Activated T-helper 17 cell treated with anti-CD3 and anti-CD28 coated beads, Interleukin-2, amount 50 U/mL, for 72 hours (primary cell): ENCODE measurements at places on chromosomes 12 and 14.

GRCh38 chr12:34335819-34336262, 313.5 kb downstream of the ALG10 start:
- no peak for ATAC-seq

DNA sequence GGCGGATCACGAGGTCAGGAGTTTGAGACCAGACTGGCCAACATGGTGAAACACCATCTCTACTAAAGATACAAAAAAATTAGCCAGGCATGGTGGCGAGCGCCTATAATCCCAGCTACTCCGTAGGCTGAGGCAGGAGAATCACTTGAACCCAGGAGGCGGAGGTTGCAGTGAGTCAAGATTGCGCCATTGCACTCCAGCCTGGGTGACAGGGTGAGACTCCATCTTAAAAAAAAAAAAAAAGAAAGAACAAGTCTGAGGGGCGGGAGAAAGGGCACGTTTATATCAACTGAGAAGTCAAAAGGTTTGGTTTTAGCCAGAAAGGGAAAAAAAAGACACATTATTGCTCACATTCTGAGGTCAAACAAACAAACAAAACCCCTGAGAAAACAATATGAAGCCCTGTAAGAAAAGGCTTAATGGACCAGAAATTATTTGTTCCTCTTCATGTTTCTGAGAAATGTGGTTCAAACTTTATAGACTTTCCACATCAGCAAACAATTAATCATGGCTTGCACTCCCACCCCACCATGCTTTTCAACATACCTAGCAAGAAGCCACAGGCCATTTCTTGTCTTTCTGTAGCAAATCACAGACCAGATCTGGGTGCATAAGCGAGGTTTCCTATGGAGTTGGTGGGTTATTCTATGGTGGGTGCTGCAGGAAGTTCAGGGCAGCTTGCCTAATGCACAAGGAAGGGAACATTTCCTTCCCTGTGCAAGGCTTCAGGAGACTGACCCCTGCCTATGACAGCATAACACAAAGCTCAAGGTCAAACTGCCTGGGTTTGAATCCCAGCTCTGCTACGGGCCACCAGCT, 80.1 kb downstream of the SSPN start:
- ATAC-seq, result no peak

- no peak for ATAC-seq
These were observed 104.1 kb downstream of the ANO2 start for GRCh38 chr12:5840944-5841343.

GRCh38 chr14:54804538-54805041, 98.0 kb downstream of the GCH1 start:
- ATAC-seq, result no peak

GRCh38 chr12:87924149-87924548, 105.1 kb downstream of the C12orf50 start:
- no peak for ATAC-seq

GRCh38 chr12:31106101-31106803, 32.6 kb downstream of the DDX11 start:
- no peak for ATAC-seq

- ATAC-seq, result no peak
These were observed 54.9 kb downstream of the ATF7 start for GRCh38 chr12:53571295-53571694.

DNA sequence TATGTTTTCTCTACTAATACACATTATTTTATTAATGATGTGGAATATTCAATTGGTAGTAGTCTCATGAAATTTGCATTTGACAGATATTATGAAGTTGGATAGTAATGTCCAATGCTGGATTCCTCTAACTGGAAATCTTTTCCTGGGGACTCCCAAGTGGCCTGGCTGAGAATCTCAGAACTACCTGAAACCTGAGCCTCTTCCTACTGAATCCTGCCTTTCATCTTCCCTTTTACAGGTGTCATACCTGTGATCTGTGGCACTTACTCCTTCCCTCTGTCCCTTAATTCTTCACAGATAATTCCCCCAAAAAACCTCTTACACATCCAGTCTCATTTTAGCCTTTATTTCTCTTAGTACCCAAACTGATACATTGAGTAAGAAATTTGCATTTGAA, 89.7 kb upstream of the MYF6 start:
- no peak for ATAC-seq

GRCh38 chr12:79987731-79988130, 52.8 kb upstream of the PPP1R12A start:
- no peak for ATAC-seq

DNA sequence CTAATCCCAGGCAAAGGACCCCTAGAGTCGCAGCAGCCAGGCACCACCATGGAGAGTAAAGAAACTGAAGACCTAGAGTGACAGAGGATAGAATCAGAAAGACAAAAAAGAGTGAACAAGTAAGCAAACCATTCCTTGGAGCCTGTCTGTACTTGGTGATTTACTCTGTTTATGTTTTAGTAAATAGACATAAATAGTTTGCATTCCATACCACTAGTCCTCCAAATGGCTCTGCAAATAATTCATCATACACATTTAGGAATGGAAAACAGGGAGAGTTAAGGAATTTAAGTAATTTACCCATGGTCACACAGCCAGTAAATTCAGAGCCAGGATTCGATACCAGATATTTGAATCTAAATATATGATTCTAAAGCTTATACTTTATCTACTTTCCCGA, 2.8 kb downstream of the OLR1 start:
- ATAC-seq, result no peak

GRCh38 chr12:43285159-43285598, 266.8 kb downstream of the ADAMTS20 start:
- no peak for ATAC-seq

GRCh38 chr14:70563869-70564268, 29.1 kb upstream of the ADAM20 start:
- no peak for ATAC-seq

DNA sequence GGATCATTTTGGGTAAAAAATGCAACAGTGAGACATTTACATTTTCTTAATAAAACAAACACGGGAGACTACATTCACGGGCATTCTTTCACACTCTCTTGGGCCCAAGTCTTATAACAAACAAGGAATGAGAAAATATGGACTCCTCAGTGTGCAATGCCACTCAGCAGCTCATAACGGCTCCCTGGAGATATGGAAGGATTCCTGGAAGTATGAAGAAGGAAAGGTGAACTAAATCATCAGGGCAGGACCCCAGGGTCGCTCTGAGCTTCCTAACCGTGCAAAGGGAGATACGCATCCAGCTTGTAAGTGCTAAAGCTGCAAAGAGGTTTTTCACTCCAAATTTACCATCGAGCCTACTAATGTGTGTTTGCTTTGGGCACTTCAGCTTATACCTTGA, 33.5 kb upstream of the CCDC91 start:
- no peak for ATAC-seq

DNA sequence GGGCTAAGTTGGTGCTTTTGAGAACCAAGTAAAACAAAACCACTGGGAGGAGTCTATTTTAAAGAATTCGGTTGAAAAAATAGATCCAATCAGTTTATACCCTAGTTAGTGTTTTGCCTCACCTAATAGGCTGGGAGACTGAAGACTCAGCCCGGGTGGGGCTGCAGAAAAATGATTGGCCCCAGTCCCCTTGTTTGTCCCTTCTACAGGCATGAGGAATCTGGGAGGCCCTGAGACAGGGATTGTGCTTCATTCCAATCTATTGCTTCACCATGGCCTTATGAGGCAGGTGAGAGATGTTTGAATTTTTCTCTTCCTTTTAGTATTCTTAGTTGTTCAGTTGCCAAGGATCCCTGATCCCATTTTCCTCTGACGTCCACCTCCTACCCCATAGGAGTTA, 1.8 kb upstream of the RAB5B start:
- no peak for ATAC-seq

- peak; percentile 74 for ATAC-seq
These were observed 391.4 kb downstream of the FUT8 start for GRCh38 chr14:65803885-65804284.

DNA sequence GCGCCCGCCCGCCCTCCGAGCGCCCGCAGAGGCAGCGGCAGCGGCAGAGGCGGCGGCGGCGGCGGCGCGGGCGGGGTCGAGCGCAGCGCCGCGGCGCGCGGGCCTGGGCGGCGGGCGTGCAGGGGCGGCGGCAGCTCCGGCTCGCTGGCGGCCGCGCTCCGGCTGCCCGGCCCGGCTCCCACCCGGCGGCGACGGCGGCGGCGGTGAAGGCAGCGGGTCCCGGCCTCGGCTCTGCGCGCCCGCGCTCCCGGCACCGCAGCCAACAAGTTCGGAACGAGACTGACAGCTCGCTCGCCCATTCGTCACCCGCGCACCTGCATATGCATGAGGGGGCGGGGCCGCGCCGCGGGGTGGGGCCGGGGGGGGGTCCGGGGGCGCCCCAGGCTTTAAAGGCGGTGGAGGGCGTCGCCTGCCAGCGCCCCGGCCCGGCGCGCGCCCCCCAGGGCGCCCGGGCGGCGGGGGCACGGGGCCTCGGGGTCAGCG, at the start of gene JAG2:
JAG2 (minus strand) TSS at position 281 of the 483 bp plus-strand sequence. CDS start 356 bp downstream, outside the sequence.
- peak; percentile 43 for ATAC-seq

DNA sequence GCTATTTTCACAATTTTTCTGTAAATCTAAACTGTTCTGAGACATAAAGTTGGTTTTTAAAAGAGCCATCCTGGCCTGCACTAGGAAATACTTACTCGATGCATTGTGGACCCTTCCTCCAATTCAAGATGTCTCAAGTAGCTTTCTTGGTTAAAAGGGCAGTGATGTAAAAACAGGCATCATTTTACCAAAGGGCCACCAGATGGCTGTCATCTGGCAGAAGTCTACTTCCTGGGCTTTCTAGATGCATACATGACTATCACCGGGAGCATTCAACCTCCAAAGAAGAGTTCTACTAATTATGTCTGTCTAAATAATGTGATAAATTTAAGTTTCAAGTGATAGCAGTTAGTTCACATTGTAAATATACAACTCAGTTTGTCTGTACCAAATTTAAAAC, 96.8 kb upstream of the FRMD6 start:
- ATAC-seq, result no peak

DNA sequence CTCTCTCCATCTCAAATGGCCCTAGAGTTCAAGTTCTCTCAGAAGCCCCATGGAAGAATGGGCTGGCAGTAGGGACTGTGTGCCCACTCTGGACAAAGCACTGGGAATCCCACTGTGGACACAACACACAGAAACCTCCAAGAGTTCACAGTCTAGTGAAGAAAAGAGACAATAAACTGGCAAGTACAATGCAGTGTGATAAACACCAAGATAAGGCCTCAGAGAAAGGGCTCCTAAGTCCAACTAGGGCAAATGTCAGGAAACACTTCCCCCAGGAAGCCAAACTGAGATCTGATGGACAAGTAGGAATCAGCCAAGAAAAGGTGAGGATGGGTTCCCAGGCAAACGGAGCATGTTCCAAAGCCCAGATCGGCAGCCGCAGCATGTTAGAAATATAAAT, 5.4 kb downstream of the VSIG10 start:
- no peak for ATAC-seq

- no peak for ATAC-seq
These were observed 62.4 kb downstream of the TMX1 start for GRCh38 chr14:51302295-51303030.

GRCh38 chr12:108449478-108449877, 65.6 kb upstream of the FICD start:
- no peak for ATAC-seq

DNA sequence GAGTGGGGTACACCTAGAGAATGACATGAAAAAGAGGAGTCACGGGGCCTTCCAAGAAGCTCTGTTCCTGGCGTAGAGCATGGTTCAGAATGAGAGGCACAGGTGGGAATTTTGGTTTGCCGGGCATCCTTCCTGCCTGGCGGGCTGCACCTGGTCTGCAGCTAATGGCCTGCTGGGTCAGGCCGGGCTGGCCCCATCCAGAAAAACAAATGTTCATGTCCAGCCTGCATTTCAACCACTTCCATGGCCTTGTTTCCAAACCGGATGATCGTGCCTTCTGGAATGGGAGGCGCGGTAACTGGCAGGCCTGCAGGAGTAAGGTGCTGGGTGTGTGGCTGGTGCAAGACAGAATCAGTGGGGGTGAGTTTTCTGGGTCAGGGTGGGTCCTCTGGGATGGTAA, 14.4 kb downstream of the TEAD4 start:
- ATAC-seq, result no peak

DNA sequence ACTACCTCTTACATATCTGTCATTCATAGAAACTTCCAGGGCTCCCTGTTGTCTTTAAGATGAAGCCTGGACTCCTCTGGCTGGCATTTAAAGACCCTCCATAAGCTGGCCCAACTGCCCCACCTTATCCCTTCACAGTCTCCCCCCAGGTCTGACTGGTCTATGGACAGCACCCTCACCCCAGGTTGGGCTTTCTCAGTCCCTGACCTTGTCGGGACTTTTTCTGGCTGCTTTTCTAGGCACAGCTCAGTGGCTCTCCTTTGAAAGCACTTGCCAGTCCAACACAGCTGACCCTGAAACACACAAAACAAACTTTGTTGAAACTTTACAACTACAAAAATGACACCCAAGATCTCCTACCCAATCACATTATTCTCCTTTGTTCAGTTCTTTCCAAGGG, 13.9 kb upstream of the MYH7 start:
- ATAC-seq, result no peak

DNA sequence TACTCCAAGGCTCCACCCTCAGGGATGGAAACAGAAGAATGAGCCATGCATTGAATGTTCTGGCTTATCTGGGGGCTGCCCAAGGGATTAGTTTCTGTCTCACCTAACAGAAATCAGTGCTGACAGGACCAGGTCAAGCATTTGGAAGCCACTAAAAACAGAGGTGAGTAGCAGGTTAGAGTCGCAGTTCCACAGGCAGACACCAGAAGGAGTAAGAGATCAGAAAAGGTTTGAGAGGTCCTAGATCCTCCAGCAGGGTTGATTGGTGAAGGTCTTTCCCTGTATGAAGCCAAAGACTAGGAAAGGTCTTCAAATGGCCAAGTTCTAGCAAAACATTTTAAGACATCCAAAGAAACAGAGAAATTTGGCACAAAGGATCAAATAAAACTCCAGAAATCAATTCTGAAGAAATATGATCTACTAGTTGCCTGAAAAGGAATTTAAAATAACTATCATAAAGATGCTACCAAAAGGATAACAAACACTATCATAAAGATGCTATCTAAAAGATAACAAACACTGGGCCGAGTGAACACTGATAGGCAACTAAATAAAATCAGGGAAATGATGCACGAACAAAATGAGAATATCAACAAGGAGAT, 19.5 kb upstream of the TTC9 start:
- ATAC-seq, result peak; percentile 67

DNA sequence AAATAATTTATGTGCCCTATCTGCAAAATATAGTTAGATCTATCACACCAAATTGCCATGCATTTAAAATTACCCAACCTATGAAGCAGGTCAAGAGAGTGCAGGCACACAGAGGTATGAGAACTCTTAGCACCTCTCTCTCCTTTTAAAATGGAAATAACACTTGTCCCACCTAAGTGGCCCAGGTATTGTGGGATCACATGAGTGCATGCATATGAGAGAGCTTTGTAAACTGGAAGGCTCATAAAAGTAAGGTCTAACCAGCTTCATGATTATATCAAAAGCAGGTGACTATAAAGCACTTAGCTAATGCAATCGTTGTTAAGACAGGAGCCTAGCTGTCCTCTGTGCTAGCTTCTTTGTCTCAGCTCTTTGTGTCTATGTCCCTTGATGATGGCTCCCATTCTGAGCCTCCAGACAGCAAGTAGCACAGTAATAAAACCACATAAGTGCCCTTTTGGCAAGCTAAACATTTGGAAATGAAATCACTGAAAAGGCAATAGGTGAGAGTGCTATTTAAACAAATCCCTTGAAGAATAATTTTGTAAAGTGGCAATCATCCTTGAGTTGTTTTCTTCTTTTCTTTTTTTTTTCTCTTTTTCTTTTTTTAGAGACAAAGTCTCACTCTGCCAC, 219.0 kb downstream of the NTF3 start:
- ATAC-seq, result no peak
